ENCODE measurements at places on chromosomes 5 and 9.

DNA sequence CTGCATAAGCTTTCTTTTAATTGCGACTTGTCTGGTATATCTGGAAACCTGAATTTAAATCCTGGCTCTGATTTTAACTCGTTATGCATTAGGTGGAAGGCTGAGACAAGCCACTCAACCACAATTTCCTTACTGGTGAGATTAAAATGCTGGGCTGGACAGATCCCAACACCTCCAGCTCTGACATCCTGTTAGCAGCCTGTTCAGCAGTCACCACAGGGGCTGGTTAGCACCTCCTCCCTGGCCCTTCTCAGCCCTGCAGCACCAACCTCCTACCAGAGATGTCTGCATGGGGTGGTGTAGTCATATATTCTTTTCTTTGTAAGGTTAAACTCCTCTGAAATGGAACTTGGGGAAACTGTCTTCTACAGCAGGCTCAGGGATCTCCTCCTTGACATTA is 156.5 kb upstream of the NFIL3 start:
- DNase-seq = peak; percentile 7

DNA sequence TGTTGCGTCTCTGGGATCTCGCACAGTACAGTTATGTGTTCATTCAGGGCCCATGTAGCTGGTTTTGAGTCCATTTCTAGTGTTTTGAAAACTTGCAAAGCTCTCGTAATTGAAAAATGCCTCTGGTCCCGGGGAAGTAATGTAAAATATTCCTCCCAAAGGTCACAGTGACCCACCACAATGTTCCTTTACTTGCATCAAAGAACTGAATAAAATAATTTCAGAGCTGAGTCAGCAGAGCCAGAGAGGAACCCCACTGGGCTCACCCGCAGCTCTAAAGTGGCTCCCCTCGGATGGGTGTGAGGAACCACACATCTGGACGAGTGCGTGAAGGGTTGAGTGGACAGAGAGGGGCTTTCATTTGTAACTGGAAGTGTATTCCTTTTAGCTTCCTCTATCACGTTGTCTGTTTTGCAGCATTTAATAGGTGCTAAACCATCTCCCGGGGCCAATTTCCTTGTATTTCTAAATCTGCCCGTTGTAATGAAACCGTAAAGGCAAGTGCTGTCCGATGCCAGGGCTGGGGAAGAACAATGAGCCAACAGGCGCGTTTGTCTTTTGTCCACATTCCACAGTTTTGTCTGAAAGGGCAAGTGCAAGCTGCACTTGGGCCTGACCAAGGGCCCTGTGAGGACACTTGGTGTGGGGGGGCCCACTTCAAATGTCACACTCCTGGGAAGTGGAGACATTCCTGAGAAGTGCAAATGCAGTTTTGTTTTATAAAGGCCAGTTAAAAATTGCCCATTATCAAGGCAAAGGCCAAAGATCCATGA is 29.9 kb downstream of the COL5A1 start:
- no peak for DNase-seq

GRCh38 chr5:51013036-51013435 is 346.6 kb downstream of the PARP8 start:
- DNase-seq = no peak

DNA sequence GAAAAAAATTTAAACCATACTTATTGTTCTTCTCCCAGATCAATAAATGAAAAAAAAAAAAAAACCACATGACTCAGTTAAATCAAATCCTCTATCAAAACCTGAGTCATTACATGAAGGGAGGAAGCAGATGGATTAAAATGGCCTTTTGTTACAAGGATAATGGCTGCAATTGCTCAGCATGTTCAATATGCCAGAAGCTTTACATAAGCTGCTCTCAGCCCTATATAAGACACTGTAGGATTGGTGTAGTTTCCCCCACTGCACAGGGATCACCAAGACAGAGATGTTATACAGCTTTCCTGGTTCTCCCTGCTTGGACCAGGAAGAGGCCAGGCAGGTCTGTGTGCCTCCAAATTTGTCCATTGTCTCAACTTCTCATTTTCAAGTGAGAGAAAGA is 101.6 kb upstream of the MAP1B start:
- DNase-seq = no peak

DNA sequence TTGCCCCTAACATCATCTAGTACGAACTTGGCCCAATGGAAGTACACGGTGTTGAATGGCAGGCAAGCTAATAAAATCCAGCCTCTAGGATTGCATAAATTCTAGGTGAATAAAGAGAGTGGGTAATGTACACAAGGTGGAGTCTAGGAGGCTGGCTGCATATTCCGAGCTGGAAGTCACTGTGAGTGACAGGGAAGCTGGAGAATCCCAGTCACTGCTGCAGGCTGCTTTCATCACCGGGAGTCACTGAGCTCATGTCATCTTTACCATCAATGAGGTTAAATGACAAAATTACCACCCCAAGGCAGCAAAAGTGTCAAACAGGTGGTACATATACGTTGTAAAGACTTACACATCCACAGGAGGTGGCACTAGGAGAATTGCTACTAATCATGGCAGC is 91.3 kb upstream of the HMHB1 start:
- no peak for DNase-seq

DNA sequence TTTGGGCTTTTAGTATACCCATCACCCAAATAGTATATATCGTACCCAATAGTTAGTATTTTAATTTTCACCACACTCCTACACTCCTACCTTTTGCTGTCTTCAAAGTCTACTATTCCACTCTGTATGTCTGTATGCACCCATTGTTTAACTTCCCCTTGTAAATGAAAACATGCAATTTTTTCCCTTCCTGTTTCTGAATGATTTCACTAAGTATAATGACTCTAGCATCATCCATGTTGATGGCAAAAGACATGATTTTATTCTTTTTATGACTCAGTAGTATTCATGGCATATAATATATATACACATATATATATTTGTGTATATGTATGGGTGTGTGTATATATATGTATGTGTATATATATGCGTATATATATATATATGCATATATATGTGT is 63.1 kb upstream of the FAM174A start:
- DNase-seq = no peak

- DNase-seq = no peak
Measured at GRCh38 chr5:7464182-7464581, 68.2 kb downstream of the ADCY2 start.

- DNase-seq = peak; percentile 18
Measured at GRCh38 chr5:172178991-172179989, 8.7 kb downstream of the STK10 start.

- no peak for DNase-seq
Measured at GRCh38 chr5:111229871-111230810, 6.0 kb downstream of the CAMK4 start.

DNA sequence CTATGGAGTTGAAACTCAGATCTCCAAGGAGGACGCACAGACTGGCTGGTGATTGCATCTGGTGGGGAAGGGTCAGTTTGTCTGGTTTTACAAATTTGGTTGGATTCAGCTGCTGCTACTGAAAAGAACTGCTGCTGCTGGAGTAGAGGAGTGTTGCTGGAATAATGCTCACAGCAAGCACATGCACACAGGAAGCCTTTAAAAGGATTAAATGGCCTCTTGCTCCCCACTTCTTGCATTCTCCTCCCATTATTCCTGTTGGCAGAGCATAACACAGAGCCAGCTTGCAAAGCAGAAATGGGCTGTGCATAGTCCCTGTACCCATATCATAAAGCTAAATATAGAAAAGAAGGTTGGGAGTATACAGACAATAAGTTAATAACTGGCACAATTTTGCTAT is 16.6 kb downstream of the ZNF474 start:
- DNase-seq = no peak

GRCh38 chr5:36152324-36153297 is 700 bp downstream of the SKP2 start:
- no peak for DNase-seq

DNA sequence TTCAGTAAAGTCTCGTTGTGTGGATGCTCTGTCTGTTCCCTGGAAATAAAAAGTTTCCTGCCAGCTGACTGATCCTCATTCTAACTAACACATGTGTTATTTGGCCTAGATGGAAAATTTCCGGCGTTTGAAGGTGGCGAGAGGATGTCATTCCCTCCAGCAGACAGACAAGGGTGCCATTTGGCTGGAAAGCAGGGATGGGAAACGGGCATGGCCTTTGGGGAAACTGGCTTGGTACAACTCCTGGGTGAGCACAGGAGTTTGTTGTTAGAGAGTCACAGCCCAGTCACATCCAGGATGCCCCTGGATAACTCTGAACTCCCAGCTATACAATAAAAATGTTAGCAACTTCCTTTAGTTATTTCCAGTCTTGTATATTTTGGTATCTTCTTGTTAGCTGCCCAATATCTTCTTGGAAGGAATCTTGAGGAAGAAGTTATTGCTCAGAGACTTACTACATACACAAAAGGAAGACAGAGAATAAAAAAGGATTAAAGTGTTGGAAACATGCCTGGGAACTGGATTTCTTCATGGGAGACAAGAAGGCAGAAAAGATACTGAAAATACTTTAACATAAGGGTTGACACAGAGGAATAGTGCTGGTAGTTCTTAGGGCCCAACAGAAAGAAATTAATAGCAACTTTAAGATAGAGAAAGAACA is 41.9 kb downstream of the TEK start:
- DNase-seq = peak; percentile 36

GRCh38 chr9:120531683-120532300 is 48.2 kb downstream of the CDK5RAP2 start:
- DNase-seq = peak; percentile 26

DNA sequence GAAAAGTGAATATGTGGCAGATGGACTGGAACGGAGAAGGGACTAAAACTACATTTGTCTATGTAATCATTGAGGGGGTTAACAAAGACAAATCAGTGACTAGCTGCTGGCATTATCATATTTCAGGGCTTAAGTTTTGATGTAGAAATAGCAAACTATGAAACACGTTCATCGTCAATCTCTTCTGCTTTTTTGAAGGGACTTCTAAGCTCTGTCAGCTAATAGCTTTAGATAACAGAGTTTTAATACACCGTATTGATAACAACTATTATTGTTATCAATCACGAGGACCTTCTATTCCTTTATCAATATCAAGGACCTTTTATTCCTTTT is 38.9 kb upstream of the MRPS30 start:
- DNase-seq = no peak

GRCh38 chr9:81814401-81814793 is 113.8 kb upstream of the SPATA31D4 start:
- no peak for DNase-seq

GRCh38 chr9:93645149-93645889 is 68.9 kb downstream of the PHF2 start:
- no peak for DNase-seq

- DNase-seq = peak; percentile 68
Measured at GRCh38 chr5:32909207-32909606, 198.1 kb downstream of the NPR3 start.

- no peak for DNase-seq
Measured at GRCh38 chr5:63923914-63924313, 38.3 kb downstream of the HTR1A start.

DNA sequence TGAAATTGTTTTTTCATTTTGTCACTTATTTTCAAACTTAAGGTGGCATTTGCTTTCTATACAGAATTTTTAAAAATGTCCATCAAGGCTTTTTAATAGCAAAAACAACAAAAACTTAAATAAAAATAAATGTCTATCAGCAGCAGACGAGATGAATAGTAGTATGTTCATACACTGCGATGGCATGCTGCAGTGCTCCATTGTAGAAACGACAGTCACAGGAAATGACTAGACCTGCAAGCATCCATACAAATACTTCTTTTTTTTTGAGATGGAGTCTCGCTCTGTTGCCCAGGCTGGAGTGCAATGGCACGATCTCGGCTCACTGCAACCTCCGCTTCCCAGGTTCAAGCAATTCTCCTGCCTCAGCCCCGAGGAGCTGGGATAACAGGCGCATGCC is 41.4 kb downstream of the COL23A1 start:
- no peak for DNase-seq

DNA sequence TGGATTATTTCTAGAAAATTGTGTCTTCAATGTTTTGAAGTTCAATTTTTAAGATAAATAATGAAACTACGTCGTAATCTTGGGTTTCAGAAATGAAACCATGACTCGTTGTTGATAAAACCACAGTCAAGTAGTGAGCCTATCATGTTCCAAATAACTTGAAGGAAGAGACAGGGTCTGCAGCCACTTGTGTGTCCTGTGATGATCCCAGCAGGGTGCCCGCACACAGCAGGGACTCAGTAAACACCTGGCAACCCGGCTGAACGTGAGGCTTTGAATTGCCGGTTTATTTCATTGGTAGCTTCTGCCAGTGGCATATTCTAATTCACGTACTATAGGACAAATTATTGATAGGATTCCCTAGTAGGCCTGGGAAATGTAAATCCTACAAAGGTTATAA is 679.6 kb downstream of the IRX1 start:
- no peak for DNase-seq

DNA sequence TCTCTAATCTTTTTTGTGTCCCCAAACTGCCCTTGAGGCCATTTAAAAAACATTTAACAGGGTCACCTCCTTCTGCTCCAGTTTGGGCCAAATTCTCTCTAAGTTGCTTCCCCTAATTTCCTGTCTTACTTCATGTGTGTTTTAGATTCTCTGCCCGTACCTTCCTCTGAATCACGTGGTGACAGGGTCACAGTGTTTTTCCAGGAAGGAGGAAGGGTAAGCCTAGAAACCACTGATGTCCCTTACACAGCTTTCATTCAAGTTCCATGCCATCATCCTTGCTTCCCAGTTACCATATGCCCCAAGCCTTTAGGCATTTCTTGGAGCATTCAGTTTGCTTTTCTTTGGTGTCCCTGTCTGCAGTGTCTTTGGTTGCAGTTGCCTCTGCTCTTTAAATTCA is 42.4 kb upstream of the MACIR start:
- no peak for DNase-seq

- DNase-seq = no peak
Measured at GRCh38 chr5:10578293-10578665, 14.4 kb downstream of the ANKRD33B start.

DNA sequence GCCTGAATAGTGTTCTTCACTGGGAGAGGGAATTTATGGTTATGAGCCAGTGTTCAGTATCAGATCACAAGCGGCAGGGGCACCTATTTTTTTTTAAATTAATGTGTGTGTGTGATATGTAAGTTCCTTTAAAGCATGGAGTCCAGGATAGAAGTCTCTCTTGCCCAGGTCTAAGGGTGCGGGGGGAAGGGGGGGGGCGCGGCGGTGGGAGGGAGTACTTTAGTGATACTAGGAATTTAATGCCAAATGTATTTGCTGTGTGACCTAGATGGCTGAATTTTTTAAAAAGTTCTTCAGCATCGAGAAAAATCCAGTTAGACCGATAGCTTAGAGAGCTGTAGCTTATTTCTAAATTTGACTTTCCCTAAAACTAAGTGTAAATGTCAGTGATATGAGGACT is 1.5 kb upstream of the FCHO2 start:
- DNase-seq = no peak

Measured in HFFc6 (cell line).